HFFc6 (cell line): ENCODE measurements at places on chromosomes 2 and 18. TPM values are rescaled to one million over a fixed set of nuclear protein-coding genes. Genes with fewer than 3 reads are reported as not detected.

VIT gene
- total RNA-seq = 4.2 to 9.2 TPM (median 5.7 TPM) in 3 replicates

GRCh38 chr18:46148810-46149209, 44.6 kb downstream of the HAUS1 start:
- DNase-seq = peak; percentile 58

IL37 gene
- total RNA-seq = not detected in 3 replicates

- no peak for DNase-seq
Measured at GRCh38 chr2:95300450-95300849, 3.3 kb downstream of the KCNIP3 start.

DNA sequence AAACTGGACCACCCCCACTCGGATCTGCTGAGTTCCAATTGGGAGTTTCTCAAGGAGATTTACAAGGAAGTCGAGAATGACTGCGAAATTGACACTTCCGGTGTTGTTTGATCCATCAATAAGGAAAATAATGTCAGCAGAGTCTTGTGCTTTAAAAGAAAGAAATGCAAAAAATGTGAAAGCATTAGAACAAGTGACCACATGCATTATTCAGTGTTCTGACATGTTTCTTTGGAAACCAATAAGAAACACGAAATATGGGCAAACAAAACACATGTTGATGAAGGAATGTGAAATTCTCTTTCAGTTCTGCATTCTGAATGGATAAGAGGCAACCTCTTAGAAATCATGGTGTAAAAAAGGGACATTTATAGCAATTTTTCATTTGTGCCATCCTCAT, 25.9 kb downstream of the COL6A3 start:
- no peak for DNase-seq

MCFD2 gene
- total RNA-seq = 404 to 441 TPM (median 416 TPM) in 3 replicates

RNU2-63P gene
- total RNA-seq = 16.9 to 19.4 TPM (median 18.8 TPM) in 3 replicates

CNRIP1 gene
- total RNA-seq = 32.8 to 49.2 TPM (median 41.0 TPM) in 3 replicates

TUBA3E gene
- not detected in 3 replicates for total RNA-seq

LRRC30 gene
- total RNA-seq = not detected in 3 replicates

DNA sequence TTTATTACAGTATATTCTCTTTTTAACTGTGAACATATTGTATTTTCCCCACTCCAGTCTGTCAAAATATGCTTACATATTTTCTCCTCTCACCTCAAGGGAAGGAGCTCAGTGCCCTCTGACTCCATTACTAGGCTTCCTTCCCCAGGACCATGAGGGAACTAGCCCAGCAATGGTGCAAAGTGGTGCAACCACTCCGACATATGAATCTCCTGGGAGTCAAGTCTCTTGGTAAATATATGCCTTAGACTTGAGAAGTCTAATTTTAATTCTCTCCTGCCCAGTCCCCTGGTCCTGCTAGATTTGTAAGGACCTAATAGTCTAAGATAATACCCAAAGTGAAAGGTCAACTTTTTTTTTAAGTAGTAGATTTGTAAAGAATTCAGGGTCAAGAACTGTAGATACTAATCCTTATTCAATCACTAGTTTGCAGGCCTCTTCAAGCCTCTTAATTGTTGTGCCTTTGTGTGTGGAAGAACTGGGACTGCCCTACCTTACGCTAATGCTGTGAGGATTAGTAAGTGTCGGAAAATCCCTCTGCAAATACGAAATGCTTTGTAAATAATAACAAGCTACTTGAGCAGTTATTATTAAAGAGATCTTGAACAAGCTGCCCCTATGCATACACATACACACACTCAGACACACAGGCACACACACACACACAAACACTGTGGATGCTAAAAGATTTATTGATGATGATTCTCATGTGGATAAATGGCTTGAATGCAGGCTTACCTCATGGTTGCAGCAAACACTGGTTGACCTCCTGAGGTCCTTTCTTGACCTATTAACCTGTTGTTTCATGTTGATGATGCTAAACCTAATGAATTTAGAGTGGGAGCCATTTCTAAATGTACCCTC, 251.2 kb upstream of the PARD3B start:
- DNase-seq = no peak

DNA sequence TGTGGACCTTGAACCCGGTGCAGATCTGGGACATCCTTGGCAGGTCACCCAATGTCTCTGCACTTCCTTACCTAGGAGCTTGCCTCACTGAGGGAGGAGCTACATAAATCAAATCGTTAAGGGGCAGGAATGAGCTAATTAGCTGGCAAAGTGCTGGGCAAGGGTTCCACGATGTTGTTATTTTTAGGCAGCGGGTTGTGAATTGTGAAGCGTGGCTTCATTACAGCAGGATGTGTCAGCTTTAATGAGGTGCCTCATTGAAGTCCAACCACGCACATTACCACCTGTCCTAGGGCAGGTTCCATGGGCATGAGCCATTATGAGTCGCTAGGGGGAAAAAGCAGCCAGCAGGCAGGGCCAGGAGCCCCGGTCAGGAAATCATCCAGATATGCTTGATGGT, 127.0 kb upstream of the AGAP1 start:
- DNase-seq = no peak

DNA sequence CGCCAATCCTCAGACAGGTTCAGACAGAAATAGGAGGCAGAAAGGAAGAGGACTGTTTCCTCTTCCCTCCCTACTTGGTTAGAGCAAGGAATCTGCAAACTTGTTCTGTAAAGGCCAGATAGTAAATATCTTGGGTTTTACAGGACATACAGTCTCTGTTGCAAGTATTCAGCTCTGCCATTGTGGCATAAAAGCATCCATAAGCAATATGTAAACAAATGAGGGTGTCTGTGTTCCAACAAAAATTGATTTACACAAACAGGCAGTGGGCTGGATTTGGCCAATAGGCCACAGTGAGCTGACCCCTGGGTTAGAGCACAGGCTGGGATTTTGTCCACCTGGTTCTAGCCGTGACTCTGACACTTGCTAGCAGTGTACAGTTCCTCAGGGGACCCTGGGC, 89.4 kb downstream of the NRP2 start:
- DNase-seq = no peak

DNA sequence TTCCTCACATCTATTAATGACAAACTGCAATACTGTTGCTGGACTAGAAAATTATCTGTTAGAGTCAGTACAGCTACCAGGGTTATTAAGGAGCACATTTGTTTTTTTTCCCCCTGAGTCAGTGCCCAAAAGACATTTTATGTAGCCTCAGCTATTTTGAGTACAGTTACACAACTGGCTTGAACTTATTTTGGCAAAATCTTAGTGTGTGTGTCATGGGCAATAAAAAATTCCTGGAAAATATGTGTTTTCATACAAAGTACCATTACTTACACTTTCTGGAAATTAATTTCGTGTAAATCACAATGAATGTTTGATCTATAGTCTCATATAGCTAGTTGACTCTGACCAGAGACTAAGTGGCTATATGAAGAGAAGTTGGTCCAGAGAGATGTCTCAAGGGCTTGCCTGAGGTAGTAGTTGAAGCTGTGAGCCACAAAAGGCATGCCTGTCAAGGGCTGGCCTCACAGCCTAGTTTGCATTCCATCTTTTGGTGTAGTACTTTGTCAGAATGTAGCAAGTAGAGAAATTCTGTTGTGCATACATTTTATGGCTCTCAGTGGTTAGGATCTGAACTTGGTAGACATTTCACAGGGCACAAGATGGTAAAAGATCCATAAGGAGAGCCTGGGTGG, 283.4 kb downstream of the MTX2 start:
- peak; percentile 82 for DNase-seq

KCNS3 gene
- 0.83 to 3.3 TPM (median 1.5 TPM) in 3 replicates for total RNA-seq

GRCh38 chr2:189982780-189983394, 79.6 kb downstream of the MSTN start:
- no peak for DNase-seq

GRCh38 chr18:32610176-32610575, 139.5 kb upstream of the GAREM1 start:
- no peak for DNase-seq

L3MBTL4 gene
- not detected in 3 replicates for total RNA-seq

C2orf80 gene
- not detected in 3 replicates for total RNA-seq

GRCh38 chr2:238939074-238939473, 91.2 kb downstream of the TWIST2 start:
- DNase-seq = peak; percentile 28

DNA sequence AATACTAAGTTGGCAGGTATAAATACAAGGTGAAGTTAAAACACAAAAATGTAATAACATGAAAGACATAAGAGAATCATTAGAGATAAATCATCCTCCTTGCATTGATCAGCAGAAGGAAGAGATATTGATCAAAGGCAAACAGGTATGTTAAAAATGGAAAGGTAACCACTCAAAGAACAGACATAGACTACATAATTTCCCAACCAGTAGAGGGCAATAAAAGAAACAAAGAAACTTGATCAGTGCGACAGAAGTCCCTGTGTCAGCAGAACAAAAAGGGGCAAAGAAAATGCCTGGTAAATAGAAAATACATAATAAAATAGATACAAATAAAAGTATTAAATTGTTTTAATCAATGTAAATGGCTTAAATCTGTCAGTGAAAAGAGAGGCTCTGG, 53.6 kb downstream of the FAM228A start:
- peak; percentile 13 for DNase-seq

ARHGEF33 gene
- total RNA-seq = 0.18 to 0.94 TPM (median 0.40 TPM) in 3 replicates

DNA sequence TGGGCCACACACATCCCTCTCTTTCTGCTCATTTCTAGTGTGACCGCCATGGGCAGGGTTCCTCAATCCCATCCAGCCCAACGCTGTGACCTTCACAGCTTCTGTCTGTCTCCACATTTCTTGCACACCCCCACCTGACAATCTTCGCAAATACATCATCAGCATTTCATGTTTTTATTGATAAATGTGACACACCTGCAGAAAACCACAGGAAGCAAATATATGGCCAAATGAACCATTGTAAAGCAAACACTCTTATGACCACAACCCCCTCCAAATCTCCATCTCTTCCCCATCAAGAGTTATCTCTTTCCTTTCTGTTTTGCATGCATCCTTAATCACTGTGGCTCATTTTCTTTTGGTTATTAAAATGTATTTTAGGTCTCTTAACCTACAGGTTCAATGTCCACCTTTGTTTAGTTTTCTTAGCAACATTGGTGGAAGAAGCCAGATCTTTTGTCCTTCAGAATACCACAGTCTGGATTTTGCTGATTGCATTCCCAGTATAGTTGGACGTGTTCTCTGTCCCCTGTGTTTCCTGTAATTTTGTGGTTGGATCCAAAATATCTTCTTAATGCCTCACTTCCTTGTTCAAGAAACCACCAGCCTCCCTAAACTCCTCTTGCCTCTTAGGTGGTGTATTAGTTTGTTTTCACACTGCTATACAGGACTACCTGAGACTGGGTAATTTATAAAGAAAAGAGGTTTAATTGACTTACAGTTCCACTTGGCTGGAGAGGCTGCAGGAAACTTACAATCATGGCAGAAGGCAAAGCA, 9.8 kb upstream of the NCK2 start:
- peak; percentile 55 for DNase-seq

DNA sequence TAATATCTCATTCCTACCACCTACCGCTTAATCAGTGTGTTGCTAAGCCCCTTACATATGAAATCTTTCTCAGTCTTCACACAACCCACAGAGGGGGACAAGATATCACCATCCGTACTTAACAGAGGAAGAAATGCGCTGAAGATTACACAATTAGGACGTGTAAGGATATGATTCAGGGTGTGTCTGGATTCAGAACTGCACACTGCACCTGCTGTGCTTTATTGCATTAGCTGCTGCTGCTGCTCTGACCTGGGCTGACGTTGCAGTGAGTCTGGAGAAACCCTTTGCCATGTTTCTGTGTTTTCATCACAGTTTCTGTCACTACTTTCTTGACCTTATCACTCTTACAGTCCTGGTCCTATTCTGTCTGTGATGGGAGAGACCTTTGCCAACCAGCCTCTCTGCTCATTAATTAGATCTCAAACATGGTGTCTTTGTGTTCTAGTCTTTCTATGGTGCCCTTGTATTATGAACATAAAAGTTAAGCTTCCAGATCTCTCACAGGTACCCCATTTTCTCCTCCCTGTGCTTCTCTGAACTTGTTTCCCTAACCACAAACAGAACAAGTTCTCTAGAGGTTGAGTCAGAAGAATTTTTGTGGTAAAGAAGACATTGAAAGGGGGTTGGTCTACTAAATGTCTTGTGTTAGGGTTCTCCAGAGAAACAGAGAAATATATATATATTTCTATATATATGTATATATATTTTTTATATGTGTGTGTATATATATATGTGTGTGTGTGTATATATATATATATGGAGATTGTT, 92.9 kb upstream of the CYP1B1 start:
- DNase-seq = peak; percentile 46

GRCh38 chr2:57558312-57558711, 488.3 kb upstream of the VRK2 start:
- DNase-seq = no peak

DNA sequence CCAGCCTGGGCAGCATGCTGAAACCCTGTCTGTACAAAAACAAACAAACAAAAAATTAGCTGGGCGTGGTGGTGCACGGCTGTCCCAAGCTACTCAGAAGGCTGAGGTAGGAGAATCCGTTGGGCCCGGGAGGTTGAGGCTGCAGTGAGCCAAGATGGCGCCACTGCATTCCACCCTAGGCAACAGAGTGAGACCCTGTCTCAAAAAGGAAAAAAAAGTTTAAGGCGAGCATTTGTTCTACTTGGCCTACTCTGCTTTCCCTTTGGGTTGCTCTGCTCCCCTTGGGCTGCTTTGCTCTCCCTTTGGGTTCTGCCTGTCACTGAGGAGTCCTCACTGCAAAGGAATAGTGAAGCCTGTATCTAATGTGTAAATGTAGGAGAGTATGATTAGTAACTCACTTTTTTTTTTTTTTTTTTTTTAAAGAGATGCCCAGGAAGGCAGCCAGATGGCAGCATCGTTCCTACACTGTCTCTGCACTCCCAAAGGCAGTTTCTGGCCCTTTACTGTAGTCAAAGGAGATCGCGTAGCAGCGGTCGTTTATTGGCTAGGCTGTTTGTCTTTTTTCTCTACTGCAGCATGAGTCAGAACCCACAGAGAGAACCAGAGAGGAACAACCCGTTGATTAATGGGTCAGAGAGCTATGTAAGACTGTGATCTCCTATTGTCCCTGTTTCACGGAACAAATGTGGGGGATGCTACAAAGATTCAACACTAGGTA, 118.3 kb upstream of the CWC22 start:
- DNase-seq = peak; percentile 96

- no peak for DNase-seq
Measured at GRCh38 chr2:6564326-6564725, 301.4 kb downstream of the CMPK2 start.

EDAR gene
- not detected in 3 replicates for total RNA-seq

DNA sequence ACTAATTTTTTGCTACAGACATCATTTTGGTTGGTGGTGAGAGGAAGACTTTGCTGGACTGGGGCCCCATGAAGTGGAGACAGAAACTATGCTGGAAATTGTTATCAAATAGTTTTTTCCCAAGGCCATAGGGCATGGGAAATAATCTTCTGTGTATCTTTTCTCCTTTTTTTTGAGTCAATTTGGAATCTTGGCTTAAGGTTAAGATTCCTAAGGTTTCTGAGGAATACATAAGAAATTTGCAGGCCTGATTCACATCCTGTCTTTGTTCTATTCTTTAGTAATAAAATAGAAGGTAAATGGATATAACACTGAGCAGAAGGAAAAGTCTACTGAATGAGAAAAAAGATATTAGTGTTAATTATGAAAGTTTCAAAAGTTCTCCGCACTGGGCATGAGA, 16.6 kb downstream of the SMC6 start:
- DNase-seq = peak; percentile 55

DNA sequence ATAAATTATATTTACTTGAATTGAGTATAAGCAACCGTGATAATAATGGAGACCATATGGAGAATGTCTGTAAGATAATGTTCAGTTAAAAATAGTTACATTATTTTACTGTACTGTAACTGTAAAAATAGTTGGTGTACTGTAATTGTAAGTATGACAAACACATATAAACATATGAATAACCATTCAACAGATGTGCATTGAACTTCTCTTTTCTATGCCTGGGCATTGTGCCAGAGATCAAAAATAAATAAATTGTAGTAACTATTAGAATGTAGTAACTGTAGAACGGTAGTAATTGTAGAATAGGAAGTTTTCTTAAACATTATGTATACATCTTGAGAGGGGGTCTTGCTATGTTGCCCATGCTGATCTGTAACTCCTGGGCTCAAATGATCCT, 287.4 kb upstream of the EPAS1 start:
- DNase-seq = peak; percentile 30
